Activated gamma-delta T cell treated with anti-CD3 and anti-CD28 coated beads, Interleukin-2, amount 50 U/mL, for 16 hours (primary cell): ENCODE measurements at places on chromosomes 7 and 10.

DNA sequence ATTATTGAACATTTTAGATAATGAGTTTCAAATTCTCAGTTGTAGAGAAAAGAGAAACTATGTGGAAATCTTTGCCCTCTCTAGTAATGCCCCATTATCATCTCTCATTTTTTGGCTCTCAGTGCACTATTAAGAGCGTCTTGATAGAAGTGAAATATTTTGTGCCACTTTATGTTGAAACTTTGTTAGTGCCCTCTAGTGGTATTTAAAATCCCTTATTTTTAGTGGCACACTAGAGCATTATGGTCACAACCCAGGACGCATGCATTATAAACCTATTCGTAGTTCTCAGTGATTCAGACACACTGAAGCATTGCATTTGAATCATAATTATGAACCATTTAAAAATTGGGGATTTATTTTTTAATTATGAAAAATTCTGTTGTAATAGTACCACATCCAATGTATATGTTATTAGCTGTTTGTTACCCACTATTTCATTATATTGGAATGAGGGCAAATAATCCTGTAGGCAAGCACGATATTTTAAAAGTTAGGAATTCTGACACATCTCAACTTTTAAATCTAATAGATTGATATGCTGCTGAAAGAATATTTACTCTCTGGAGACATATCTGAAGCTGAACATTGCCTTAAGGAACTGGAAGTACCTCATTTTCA is 21.9 kb downstream of the PDCD4 start:
- DNase-seq: no peak

GRCh38 chr10:48509974-48510692 is 94.7 kb downstream of the ARHGAP22 start:
- no peak for DNase-seq

DNA sequence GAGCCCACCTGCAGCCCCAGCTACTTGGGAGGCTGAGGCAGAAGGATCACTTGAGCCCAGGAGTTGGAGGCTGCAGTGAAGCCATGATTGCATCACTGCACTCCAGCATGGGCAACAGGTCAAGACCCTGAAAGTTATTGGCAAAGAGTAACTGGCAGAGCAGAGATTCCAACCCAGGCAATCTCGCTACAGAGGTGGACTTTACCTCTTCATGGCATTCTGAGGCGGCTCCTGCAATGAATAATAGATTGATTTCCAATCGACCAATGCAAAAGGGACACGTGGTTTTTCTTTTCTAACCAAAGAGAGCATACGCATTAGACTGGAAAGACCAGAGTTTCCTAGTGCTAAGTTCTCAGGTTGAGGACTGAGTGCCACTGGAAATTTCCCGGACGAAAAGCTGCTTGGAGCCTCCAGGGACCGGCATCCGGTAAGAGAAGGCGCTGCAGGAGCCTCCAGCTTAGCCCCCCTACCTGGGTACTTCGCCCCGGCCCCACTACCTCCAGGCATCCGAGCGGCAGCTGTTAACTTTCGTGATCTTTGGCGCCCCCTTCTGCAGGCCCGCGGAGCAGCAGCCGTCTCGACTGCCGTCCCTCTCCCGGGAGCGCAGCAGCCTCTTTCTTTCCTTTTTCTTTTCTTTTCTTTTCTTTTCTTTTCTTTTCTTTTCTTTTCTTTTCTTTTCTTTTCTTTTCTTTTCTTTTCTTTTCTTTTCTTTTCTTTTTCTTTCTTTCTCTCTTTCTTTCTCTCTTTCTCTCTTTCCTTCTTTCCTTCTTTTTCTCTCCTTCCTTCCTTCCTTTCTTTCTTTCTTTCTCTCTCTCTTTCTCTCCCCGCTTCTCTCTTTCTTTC is 4.1 kb downstream of the MBLAC1 start:
- DNase-seq: peak; percentile 81

- DNase-seq: no peak
These were observed 433.5 kb upstream of the CELF2 start for GRCh38 chr10:10584161-10584560.

- no peak for DNase-seq
These were observed 38.9 kb downstream of the MET start for GRCh38 chr7:116710764-116711452.

DNA sequence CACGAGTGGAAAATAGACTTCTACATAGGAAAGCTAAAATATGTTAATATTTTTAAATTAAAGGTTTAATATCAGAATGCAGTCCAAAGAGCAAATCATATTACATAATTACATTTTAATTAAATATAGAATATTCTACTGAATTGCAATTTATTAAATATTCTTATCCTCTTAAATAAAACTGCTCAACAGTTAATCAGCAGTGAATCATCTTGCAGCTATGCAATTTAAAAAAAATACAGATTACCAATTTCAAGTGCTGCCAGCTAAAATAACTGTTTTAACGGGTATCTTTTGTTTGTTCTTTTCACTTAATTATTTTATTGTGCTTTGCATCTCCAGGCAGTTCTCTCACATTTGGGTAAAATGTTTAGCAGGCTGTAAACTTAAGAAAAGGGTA is 82.2 kb downstream of the ZNRF2 start:
- DNase-seq: no peak

DNA sequence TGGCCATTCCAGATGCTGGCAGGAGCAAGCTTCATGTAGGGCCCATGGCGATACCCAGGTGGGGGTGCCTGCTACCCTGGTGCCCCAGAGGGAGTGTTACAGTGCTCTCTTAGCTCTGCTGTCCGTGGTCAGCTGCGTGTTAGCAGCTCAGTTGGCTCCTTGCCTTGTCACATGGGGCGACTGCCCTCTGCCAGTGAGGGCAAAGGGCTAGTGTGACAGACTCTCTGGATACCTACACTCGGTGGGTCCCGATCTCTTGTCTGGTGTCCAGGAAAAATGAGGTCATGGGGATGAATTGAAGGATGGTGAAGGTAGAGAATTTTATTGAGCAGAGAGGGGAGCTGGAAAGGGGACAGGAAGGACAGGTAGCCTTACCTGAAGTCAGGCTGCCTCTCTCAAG is 152.2 kb downstream of the CYP26A1 start:
- no peak for DNase-seq

- DNase-seq: no peak
These were observed 8.6 kb upstream of the NKX2-3 start for GRCh38 chr10:99524050-99524666.

DNA sequence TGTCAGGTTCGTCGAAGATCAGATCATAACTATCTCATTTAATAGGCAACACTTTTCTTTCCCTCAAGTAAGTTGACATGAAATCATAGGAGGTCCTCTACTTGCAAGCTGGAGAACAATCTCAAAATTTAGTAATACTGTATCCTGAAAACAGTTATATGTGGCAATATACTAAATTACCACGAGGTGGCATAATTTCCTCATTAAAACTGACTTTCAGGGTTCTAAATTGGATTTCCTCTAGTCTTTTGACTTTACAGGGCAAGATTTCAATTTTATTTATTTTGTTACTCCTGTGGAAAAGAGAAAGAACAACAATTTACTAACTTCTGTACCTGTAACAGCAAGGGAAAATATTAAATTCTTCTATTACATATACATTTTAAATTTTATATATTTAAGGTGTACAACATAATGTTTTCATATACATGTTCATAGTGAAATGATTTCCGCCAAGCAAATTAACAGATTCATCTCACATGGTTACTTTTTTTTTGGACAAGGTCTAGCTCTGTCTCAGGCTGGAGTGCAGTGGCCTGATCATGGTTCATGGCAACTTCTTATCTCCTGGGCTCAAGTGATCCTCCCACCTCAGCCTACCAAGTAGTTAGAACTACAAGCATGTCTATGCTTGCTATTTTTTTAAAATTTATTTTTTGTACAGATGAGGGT is 53.4 kb upstream of the CYP2C18 start:
- no peak for DNase-seq

DNA sequence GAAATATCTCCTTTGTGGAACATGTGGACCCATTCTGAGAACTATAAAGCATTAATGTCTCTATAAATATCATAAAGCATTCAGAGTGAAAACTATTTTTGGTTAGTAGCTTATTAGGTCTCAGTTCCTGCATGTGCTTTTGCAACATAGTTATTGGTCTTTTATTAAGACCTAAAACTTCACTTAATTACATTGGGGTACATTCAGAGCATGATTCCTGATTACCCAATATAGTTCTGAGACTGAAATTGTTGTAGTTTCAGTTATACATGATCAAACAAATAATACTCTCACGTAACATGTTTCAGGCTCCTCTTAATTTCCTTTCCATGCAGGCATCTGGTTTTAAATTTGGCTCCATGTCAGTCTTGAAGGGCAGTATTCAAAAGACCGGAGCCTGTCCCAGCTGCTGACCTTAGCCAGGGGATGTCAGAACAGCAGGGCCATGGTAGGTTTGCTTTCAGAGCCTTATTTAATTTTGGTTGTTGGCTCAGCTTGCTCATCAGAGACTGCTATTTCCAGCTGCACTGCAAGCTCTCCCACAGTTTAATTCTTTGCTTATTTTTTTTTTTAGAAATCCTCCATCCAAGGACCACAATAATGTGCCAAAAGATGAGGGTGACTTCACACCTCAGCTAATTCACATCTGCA is 447.8 kb upstream of the FZD8 start:
- no peak for DNase-seq

DNA sequence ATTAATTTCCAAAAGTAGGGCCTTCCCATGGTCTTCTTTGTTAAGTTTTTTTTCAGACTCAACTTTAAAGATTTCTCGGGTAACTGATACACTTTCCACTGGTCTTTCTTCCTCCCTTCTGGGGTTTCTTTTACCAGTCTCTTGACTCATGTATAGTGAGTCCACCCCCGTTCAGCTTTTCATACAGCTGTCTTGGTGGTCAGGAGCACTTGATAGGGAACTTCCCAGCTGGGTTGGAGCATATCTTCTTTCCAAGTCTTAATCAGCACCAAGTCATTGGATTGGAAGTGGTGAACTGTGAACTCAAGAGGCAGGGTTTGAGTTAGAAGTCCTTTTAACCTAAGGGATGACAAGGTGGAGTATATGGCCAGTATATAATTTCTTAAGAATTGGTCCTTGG is 29.2 kb upstream of the ELOVL3 start:
- no peak for DNase-seq

- DNase-seq: no peak
These were observed 54.6 kb downstream of the LHPP start for GRCh38 chr10:124516181-124516580.

DNA sequence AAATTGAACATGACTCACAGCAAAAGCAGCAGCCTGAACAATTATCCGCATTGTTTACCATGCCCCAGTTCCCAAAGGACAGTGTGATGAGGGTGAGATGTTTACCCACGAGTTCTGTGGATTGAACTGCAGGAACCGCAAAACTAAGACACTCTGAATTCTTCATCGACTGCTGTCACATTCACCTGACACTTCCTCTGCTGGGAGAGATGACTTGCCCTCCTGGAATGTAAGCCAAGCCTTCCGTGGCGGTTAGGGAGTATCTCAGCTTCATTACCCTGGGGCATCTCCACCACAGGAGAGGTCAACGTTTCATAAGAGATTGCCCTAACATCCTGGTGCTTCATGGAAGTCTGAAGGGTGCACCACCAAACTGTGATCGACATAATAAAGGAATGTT is 374.6 kb upstream of the ADARB2 start:
- no peak for DNase-seq

GRCh38 chr10:7264313-7264756 is 146.5 kb downstream of the SFMBT2 start:
- no peak for DNase-seq

DNA sequence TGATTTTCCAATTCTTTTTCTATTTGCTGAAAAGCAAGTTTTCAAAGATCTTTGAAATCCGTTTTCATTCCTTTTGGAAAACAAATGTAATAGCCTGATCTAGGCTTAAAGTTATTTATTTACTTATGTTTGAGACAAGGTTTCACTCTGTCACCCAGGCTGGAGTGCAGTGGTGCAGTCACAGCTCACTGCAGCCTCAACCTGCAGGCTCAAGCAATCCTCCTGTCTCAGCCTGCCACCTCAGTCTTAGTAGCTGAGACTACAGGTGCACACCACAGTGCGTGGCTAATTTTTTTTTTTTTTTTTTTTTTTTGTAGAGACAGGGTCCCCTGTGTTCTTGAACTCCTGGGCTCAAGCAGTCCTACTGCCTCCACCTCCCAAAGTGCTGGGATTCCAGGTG is 4.6 kb downstream of the ST7 start:
- no peak for DNase-seq

DNA sequence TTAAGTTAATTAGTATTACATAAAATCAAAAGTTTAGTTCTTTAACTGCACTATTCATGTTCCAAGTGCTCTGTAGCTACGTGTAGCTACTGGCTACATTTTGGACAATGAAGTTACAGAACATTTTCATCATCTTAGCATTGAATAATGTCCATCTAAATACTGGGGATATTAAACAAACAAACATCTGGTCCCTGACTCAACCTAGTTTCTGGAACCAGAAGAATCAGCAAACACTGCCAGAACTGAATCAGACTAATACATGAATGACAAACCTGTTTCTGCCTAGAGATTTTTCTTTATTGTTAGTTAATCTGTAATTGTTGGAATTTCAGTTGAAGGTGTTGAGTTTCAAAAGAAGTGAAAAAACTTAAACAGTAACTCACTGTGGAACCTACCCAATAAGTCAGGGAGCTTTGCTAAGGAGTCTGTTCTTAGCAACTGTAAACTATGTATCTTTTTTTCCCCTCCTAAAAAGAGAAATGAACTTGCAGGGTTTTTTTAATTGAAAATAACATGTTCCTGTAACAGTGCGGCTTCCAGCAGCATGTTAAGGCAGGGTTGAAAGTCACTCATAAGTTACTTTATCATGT is 58.3 kb downstream of the CDK13 start:
- no peak for DNase-seq

DNA sequence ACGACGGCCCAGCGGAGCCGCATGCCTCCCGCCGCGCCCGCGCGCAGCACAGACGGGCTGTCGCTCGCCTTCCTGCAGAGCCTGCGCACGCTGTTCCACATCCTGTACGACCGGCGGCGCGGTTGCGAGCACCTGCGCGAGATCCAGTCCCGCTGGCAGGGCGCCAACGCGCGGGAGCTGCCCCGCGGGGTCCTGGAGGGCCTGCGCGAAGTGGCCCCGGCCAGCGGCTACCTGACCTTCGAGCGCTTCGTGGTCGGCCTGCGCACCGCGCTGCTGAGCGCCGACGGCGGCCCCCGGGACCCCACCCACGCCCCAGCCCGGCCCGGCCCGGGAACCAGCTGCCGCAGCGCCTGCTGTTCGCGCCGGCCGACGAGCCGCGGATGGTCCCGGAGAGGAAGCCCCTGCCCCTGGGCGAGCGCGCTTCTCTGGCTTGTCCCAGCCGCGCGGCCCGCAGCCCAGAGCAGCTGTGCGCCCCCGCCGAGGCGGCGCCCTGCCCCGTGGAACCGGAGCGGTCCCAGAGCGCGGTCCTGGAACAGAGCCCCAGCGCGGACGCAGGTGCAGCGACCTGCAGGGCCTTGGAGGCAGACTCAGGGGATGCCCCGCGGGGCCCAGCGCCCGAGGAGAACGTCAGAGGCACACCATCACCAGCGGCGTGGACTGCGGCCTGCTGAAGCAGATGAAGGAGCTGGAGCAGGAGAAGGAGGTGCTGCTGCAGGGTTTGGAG is 25.3 kb upstream of the ZNF716 start:
- DNase-seq: no peak
